ENCODE measurements at places on chromosomes 2 and 18.

DNA sequence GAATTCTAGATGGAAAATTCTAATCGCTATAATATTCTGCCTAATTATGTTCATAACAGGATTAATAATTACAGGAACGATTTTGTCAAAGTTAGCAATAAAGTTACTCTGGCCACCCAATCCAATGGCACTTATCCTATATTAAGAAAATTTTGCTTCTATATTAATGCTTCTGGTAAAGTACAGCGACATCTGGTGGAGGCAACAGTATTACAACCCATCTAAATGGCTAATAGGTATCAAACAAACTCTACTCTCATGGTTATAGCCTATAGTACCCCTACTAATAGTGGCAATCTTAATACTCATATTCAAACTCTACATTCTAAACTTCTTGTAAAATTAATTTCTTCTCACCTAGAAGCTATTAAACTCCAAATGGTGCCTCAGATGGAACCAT is 1084.7 kb upstream of the LRRTM1 start:
- DNase-seq: no peak

DNA sequence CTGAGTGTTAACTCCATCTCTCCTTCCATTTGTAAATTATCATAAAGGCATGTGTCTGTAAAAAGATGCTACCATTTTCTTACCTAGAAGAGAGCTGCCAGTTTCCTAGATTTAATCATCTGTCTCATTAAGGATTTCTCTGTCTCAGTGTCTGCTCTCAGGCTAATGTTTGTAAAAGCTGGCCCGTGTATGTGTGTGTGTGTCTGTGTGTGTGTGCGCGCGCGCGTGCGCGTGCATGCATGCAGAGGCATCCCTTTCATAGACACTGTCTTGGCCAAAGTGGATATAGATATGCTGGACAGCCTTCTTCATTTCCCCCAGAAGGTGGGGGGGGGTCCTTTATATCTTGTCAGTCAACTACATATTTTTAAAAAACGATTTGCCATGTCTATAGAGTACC is 18.9 kb downstream of the MGAT5 start:
- no peak for DNase-seq

- DNase-seq: no peak
These were observed 189.1 kb upstream of the BCL2L11 start for GRCh38 chr2:110931648-110932047.

DNA sequence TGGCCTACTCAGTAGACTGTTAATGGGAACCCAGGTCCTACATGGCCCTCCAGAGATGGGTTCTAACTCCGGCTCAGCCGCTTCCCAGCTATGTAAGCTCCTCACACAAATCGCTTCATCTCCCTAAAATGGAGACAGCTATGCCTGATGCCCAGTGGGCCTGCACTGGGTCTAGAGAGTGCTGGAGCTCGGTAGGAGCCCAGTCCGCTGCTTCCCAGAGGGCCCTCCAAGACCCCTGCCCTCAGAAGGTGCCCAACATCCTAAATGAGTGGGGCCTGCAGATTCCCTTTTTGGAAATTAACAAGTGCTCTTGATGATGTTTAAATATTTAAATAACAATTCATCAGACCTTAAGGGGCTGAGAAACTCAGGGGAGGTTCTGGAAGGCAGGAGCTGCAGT is 47.1 kb downstream of the HS1BP3 start:
- peak; percentile 10 for DNase-seq

DNA sequence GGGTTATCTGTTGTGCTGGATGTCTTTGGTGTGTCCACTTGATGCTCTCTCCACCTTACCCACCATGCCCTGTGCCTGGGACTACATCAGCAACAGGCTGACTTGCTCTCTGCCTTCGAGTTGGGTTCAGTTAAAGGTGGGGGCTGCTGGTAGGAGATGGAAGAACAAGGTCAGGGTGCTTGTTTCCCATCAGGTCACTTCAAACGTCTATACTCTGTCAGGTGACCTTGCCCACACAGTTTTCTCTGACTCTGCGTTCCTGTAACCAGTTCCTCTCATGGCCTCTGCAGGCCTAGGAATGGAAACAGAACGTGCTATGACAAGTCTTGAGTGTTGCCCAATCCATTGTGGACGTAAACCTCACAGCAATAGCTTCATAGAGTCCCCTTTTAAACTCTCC is 38.4 kb upstream of the PAPOLG start:
- DNase-seq: no peak

- no peak for DNase-seq
These were observed 52.6 kb downstream of the COL6A3 start for GRCh38 chr2:237361194-237362004.

DNA sequence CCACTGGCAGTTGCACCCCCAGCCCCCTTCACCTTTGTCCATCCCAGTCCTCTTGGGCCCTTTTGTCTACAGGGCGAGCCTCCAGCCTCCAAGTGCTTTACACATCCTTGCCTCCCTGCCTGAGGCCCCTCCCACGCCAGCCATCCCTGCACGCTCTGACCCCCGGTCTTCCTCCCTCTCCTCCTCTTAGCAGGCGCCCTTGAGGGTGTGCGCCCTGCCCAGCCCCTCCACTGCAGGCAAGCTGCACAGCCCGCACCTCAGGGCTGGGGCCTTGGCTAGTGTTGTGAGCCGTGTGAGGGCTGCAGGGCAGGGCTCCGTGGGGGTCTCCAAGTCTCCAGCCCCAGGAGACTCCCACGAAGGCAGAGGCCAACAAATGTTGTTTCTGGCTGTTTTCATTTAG is 6.9 kb downstream of the BOK start:
- no peak for DNase-seq

GRCh38 chr2:203908066-203908796 is 28.3 kb upstream of the ICOS start:
- DNase-seq: no peak

DNA sequence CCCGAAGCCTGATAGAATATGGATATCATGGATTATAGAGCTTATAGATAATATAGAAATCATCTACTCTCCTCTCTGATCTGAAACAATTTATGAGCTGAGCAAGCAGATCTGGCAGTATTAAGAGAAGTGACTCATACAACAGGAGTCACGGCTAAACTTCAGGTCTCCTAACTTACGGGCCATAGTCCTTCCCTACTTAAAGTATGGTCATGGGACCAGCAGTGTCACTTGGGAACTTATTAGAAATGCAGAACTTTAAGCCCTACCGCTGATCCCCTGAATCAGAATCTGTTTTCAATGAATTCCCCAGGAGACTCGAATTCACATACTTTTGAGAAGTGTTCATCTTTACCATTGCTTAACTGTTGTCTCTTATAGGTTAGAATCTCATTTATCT is 195.7 kb upstream of the FANCL start:
- no peak for DNase-seq

GRCh38 chr18:62876111-62876510 is 160.8 kb downstream of the PHLPP1 start:
- DNase-seq: no peak

- DNase-seq: peak; percentile 4
These were observed 2.8 kb downstream of the CAPN10 start for GRCh38 chr2:240589375-240589774.

- DNase-seq: no peak
These were observed 131.0 kb downstream of the ATL2 start for GRCh38 chr2:38246105-38246504.

DNA sequence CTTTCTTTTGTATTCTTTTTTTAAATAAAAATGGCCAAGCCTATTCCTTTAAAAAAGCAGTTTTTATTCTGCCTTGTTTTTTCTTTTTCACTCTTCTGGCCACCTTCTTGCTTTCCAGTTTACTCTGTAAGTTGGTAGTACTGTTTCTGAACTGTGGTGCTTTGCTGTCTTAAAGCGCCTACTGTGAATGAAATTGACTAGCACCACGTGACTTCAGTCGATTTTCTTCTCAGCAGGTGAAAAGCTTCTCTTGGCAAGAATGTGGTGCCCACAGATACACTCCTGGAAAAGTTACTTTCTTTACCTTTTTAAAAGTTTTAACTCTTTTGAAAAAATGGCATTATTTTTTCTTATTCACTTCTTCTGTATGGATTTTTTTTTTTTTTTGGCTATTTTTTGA is 32.4 kb downstream of the DYNC1I2 start:
- no peak for DNase-seq

DNA sequence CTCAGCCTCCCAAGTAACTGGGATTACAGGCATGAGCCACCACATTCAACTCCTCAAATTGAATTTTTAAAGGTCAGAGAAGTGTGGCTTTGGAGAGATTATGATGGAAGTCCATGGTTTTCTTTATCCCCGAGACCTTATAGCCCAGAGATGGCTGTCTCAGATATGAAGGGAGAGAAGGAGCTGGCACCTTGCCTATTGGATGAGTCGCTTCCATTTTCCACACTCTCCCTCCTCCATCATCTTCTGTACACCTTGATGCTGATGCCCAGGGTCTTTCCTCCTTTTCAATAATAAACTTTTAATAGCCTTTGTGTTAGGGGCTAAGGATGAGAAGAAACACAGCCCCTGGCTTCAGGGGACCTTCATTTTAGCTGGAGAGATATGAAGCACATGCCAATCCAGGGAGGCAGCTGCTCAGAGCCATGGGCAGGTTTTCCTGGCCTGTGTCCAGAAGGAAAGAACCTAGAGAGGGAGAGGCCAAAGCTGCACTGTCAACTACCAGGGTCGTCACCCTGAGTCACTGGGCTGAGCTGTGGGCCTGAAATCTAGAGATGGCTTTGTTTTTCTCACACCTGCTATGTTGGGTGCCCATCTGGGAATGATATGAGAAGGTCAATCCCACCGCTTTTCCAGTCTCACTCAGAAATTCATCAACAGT is 146.0 kb upstream of the SERTAD2 start:
- DNase-seq: no peak

DNA sequence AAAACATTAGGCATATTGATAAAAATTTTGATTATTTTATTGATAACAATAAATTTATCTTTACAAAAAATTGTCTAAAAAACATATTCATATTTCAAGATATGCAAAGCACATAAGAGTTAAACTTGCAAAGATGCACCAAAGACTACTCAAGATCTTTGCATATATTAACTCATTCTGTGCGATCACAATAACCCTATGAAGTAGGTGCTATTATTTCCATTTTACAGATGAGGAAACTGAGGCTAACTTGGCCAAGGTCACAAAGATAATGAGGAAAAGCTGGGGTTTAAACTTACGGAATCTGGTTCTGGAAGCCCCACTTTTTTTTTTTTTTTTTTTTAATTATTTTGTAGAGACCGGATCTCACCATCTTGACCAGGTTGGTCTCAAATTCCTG is 94.4 kb upstream of the SERTAD2 start:
- no peak for DNase-seq

DNA sequence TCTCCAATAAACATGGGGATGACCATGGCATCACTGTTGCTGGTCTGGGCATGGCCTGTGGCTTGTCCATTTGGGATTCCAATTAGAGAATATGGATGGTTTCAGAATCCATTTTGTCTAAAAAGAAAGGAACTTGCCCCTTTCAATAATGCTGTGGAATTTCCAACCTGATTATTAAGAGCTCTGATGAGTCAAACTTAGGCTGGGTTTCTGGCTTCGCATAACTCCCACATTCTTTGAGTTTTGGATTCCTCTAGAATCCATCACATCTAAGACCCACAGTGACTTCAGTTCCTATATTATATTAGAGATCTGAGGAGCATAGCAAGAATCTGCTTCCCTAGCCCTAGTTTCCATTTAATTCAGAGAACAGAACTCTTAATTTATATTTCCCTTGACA is 531.5 kb downstream of the TNS1 start:
- DNase-seq: no peak

DNA sequence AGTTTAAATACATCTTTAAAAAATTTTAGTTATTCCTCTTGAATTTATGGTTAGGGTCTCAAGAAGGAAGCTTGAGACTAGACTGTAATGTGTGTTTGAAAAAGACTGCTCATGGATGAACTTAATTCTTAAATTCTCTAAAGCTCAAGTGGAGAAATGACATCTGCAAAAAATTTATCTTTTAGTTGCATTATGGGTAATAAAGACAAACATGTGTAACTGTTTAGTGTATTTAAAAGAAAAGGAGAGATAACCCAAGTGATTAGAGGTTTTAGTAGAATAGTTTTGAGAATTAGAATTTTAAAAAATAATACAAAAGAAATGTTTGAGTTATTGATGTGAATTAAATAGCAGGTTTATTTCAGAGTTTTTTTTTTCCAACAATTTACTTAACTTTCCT is 36.7 kb downstream of the GALNT1 start:
- DNase-seq: no peak

GRCh38 chr2:180033993-180034894 is 27.1 kb upstream of the CWC22 start:
- no peak for DNase-seq

DNA sequence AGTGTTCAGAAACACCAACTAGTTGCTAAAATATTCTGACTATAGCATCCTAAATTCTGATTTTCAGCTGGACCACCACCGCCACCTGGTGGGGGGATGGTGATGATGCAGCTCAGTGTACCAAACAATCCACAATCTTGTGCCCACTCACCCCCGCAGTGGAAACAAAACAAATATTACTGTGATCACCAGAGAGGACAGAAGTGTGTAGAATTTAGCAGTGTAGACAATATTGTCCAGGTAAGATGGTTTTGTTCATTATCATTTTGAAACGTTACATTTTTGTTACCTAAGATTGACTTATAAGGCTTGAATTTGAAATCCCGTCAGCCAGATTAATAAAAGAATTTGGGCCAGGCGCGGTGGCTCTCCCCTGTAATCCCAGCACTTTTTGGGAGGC is 31.7 kb upstream of the UBXN4 start:
- DNase-seq: peak; percentile 70

DNA sequence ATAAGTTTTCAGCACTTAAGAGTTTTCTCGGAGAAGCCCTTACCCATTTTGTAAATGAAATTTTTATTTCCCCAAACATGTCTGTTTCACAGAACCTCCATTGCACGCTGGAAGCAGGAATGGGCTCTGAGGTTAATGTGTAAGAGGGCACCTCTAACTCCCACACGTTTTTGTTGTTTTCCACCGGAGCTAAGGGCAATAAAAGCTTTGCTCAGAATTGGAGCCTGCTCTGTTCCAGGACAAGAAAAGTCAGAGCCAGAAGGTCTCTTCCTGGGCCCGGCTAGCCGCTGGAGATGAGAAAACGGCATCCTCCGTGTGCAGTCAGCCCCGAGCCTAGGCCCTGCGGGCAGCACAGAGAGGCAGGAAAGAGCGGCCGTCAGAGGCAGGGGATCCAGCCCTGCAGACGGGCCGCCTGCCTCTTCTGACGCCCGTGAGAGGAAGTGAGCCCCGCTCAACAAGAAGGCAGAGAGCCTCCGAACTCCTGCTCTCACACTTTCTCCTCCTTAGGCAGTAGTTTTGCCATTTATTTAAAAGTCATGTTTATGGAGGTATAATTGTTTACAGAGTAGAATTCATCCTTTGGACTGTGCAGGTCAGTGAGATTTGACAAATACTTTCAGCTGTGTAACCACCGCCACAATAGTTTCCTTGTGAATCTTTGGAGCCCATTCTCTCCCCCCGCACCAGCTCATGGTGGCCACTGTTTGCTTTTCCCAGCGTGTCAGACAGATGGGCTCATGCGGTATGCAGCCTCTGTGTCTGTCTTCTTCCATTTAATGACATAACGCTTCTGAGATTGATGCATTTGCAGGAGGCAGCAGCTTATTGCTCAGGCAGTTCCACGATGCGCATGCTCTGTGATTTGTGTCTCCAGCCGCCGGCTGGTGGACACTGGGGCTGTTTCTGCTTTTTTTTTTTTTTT is 117.3 kb downstream of the GALR1 start:
- no peak for DNase-seq

GRCh38 chr2:127012215-127012614 is 94.7 kb downstream of the BIN1 start:
- no peak for DNase-seq
